Hematopoietic multipotent progenitor cell treated with erythropoietin and hydrocortisone succinate and interleukin-3 and kit ligand, for 8 days (in vitro differentiated cells): ENCODE measurements at places on chromosomes 5 and 9.
A peak's percentile ranks its signal among the peaks of the same experiment; 100 is the strongest.

- DNase-seq = no peak
Observed at GRCh38 chr5:65817931-65818330, 95.9 kb downstream of the NLN start.

DNA sequence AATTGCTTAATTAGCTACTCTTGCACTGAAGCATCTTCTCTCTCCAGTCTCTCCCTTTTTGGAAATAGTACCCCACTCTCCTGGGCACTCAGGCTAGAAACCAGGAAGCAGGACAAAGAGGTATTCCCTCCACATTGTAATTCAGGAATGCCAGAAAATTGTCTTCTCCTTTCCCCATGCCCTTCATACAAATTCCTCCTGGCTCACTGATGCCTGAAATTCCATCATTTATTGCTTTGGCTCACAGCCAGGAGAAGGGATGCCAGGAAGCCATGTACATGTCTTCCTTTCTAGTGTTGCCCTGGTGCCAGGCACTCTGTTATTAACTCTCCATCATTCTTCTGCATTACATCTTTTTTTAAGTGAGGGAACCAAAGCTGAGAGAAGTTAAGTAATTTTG, 716.5 kb upstream of the C9orf72 start:
- DNase-seq = no peak

DNA sequence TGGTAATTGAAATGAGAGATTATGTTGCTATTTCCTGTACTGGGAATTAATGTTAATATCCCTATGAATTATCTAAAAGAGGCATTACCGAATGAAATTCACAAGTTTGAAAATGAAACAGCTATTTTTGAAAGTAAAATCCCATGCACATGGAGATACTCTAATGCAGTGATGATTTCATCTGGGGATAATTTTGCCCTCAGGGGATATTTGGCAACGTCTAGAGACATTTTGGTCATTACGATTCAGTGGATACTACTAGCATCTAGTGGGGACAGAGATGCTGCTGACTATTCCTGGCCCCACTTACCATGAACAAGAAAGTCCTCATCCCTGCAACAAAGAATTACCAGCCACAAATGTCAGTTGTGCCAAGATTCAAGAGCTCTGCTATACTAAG, 500.9 kb downstream of the EFNA5 start:
- DNase-seq = no peak

DNA sequence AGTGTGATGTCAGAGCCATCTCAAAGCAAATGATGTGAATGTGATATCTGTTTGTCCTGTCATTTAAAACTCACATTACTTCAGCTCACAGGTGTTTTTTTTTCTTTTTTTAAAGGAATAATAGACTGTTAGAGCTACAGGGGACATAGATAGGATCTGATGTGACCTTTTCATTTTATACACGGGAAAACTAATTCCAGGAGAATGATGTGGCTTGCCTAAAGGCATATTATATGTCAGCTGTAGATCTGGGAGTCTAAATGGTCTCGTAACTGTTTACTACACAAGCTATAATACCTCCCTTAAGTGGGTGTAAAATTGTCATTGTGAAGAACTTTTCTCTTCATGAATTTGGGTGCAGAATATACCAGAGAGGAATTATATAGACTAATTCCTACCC, 2.0 kb downstream of the NMUR2 start:
- DNase-seq = no peak

DNA sequence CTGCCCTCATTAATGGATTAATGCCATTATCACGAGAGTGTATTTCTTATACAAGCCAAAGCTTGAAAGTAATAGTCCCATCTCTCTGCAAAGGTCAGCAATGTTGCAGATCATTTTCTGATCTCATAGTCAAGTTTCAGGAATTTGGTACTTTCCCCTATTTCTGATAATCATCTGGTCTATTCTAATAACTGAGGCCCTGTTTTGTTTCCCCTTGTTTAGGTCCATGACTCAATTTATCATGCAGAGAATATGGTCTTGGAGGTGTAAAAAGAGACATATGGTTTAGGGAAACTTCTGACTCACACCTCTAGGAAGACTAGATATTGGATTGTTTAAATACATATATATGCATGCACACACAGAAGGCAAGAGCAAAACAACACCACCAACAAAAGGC, 339.3 kb upstream of the NUDT12 start:
- no peak for DNase-seq

- no peak for DNase-seq
Observed at GRCh38 chr9:82223442-82223841, 234.9 kb downstream of the SPATA31D1 start.

- peak; percentile 1 for DNase-seq
Observed at GRCh38 chr5:171395042-171395441, 7.4 kb downstream of the NPM1 start.

DNA sequence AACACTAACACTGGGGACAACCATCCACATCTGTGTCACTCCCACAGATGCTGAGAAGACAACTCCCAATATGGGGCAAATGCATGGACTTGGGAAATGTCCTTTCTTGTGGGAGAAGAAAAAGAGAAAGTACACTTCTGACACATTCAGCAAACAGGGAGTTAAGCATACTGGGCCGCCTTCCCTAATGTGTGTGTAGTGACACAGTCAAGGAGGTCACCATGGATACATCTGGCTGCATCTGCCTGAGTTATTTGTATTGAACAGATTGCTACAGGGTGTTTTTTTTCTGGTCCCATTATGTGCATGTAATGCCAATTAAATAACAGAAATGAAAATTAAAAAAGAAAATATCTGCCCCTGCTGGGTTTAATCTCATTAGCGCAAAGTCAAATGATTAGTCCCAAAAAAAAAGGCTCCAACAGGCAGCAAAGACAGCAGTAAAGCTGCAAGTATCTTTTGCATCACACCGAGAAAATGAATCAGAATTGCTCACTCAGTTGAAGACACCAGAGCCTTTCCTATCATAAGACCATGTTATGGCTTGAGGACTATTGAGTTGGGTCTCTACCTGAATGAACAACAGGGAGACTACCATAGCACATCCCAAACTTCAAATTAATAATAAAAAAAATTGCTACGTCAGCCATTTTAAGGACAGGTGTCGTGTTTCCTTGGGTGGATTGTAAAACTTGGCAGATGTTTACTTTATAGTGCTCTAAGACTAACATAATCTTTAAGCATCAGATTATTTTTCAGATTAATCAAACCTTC, 395.9 kb downstream of the DTWD2 start:
- DNase-seq = no peak

DNA sequence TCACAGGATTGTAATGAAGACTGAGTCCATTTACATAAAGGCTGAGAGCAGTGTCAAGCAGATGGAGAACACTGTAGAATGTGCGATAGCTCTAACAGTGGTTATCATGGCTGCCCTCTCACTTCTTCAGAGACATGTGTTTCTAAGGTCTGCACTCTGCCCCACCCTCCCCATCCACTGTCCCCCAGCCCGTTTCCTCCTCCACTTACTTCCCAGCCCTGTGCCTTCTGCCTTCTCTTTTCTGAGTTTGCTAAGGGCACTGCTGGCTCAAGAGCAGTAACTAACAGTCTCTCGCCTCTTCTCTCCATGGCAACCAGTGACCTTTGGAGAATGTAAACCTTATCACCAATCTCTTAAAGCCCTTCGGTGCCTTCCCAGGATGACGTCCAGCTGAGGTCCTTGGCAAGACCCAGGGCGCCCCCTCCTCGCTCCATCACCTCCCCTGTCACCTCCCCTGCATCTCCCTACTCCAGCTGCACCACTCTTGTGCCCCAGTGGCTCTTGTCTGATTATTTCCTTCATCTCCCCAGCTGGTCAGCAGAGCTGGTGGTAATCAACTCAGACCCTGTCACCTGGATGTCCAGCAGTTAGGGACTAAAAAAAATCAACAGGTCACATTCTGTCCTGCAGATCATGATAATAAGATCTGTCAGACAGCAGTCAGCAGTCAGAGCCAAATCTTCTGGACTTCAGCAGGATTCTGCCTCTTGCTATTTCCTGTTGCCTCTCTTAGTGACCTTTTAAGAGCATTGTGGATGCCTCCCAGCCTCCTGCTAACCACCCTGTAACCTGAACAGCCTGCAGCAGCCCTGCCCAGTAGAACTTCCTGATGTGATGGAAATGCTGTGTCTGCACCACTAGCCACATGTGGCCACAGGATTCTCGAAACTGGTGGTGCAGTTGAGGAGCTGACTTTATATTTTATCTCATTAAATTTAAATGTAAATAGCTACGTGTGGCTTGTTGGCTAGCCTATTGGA, 9.0 kb downstream of the FXN start:
- no peak for DNase-seq

DNA sequence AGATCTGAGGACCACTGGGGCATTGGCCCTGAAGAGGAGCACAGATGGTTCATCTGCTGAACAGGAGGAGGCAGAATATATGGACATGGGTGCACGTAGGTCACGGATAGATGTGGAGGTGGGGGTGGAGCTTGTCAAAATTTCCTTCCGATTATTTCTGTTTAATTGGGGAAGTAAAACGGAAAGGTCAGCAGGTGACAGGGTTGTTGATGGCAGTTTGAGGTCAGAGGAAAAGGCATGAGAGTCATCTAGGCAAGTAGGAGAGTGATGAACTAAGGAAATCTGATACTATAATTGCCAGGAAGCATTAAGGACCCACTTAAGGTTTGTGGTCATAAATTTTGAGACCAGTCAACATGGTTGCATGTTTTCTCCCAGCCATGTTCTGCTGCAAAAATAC, 8.4 kb upstream of the FAM81B start:
- DNase-seq = no peak

- no peak for DNase-seq
Observed at GRCh38 chr5:162096448-162096847, 28.9 kb downstream of the GABRG2 start.

DNA sequence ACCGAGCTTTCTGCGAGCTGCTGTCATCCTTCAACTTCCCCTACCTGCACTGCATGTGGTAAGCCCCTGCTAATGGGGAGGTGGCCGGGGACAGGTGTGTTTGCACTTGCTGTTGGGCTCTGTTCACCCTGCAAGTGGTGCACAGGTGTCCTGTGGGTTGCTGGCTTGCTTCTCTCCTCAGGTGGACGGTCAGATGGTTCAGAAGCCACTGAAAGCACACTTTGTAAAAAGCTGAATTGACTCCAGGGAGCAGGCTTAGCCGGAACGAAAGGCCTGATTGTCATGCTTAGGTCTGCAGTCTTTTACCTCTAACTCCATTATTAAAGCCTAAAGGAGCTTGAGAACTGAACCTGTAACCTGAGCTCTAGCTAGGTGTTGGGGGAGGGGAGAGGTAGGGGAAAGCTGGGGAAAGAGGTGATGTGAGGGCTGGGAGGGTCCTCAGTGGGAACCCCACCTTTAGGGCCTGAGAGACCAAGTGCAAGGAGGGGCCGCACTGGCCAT, 37.6 kb downstream of the ACER2 start:
- DNase-seq = no peak

DNA sequence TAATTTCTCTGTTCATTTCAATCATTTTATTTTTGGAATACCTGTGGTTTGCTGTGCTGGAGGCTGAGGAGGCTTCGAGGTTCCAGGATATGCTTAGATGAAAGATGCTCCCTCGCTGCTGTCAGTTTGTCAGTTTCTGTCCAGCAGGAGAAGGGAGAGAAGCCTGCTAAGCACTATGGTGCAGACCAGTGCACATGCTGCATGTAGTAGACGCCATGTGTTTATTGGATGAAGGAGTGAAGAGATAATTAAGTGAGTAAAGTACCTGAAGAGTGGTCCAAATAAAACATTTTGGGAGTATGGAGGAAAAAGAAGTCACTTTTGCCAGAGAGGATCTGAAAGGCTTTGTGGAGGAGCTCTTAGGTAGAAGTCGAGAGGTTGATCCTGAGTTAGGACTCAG, 2.1 kb downstream of the PDZD2 start:
- no peak for DNase-seq

GRCh38 chr5:178196986-178197385, 7.3 kb upstream of the HNRNPAB start:
- no peak for DNase-seq

DNA sequence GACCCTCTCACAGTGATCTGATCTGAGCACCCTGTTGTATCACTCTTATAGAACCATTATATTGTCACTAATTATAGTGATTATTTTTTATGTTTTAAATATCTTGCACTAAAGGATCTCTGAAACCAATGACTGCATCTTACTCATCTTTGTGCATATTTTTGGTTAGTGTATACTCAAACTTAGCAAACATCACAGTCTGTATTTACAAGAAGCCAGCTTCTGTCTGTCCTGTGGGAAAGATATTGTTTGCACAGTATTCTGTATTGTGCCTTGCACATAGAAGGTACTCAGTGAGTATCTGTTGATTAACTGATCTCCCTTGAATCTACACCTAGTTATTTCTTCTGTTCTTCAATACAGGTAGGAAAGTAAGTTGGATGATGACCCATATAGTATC, 131.5 kb downstream of the PAM start:
- DNase-seq = no peak

GRCh38 chr5:66074901-66075300, 69.2 kb upstream of the SREK1 start:
- no peak for DNase-seq
